ENCODE measurements at places on chromosomes 5 and 9. TPM values are rescaled to one million over a fixed set of nuclear protein-coding genes. Genes with fewer than 3 reads are reported as not detected.

The ALDOB gene
- not detected for total RNA-seq

The CDHR2 gene
- not detected for total RNA-seq

The SEMA6A gene
- total RNA-seq: 7.2 TPM

The IFNA14 gene
- not detected for total RNA-seq

The NR2F1 gene
- under 0.01 TPM for total RNA-seq

The CDX1 gene
- under 0.01 TPM for total RNA-seq

The DOK3 gene
- total RNA-seq: 0.85 TPM

The GARIN3 gene
- total RNA-seq: not detected

The CFAP90 gene
- not detected for total RNA-seq

The CSF1R gene
- total RNA-seq: under 0.01 TPM

The SYK gene
- 15.2 TPM for total RNA-seq

The TEX48 gene
- not detected for total RNA-seq

The LCN15 gene
- total RNA-seq: not detected

Measured in tracheal epithelial cell (primary cell).